ENCODE measurements at places on chromosomes 1 and 21.

DNA sequence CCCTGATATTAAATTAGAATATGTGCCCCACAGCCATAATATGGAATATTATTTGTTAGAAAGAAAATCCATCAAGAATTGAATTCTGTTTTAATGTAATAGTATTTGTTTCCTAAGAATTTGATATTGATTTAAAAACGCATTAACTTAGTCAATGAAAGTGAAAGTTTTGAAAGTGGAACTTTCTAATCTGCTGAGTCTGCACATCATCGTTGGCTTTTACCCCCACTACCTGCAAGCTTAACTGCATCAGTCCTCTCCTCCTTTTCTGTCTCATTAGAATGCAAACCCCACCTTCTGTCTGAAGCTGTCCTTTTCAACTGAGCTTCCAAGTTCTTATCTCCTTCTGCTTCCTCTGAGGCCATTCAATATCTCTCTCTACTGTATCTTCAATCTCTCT lies 42.5 kb downstream of the XCL1 start:
- no peak for DNase-seq

DNA sequence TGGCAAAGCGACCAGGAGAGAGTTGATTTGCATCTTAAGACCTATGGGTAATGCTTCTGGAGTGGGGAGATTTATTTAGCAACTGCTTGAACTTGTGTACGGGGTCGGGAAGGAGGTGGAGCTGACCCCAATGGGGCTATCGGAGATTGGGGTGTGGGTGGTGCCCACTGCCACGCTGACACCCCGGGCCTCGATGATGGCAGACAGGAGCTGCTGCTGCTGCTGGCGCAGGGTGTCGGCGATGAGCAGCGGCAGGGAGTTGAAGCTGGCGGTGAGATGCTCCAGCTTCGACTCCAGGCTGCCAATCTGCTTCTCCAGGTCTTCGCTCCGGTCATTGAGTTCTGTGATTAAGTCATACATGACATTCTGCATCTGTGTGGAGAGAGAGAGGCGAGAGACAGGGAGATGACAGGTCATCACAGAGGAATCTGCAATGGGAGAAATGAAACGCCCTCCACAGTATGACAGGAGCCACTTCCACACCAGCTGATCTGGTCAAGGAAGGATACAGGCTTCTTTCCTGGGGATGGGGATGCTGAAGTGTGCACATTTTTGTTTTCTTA lies 100.0 kb upstream of the ADAR start:
- DNase-seq = no peak

DNA sequence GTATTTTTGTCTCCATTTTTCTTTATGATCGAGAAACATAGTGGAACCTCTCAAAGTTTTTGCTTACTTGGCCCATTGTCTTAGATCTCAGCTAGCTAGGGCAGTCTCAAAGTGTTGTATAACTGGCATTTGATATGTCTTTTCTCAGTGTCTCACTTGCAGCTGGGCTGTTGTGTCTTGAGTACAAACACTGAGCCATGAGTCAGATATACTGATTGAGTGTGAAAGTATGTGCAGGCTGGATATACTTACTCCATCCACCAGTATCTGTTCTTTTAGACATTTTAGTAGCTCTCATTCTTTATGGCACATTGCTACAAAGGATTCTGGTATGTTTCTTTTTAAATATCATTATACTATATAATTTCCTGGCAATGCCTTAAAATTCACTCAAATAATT lies 14.3 kb upstream of the GPR52 start:
- no peak for DNase-seq

DNA sequence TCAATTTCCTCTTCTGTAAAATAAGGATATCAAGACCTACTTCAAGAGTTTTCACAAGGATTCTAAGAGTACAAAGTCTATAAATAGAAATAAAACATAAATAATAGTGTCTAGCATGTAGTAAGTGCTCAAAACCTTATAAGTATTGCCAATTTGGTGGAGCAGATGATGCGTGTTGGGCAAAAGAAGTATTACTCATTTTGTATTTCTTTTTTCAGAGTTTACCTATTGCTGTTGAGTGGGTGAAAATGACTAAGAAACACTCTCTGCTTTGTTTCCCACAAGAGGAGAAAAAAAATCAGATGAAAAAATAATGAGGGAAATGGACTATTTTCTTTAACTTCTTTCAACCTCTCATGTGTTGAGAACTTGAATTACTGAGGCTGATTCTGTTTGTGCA lies 103.3 kb upstream of the KCNK2 start:
- no peak for DNase-seq

- DNase-seq = no peak
These were observed 174.1 kb upstream of the ETV3 start for GRCh38 chr1:157312082-157312812.

DNA sequence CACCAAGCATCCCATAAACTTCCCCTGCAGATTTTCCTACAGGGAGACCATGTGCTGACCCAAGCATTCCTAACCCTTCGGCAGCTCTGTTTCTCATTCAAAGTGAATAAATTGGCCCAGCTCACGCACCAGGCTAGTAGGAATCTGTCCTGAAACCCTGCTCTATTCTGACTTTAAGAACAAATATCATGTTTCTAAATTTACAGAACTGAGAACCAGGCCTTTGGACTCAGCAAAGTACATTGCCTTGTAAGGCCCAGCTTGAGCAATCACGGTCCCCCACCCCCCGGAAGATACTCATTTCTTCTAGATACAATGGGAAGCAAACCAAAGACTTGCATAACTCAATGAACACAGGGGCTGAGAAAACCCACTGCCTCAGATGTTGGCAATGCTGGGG lies 160.1 kb upstream of the NFIA start:
- DNase-seq = no peak

- DNase-seq = no peak
These were observed 423.3 kb upstream of the ADGRL2 start for GRCh38 chr1:81377406-81377805.

GRCh38 chr1:40095806-40096205 lies 1.2 kb downstream of the PPT1 start:
- no peak for DNase-seq

GRCh38 chr1:173525926-173526325 lies 48.8 kb downstream of the PRDX6 start:
- DNase-seq = no peak

DNA sequence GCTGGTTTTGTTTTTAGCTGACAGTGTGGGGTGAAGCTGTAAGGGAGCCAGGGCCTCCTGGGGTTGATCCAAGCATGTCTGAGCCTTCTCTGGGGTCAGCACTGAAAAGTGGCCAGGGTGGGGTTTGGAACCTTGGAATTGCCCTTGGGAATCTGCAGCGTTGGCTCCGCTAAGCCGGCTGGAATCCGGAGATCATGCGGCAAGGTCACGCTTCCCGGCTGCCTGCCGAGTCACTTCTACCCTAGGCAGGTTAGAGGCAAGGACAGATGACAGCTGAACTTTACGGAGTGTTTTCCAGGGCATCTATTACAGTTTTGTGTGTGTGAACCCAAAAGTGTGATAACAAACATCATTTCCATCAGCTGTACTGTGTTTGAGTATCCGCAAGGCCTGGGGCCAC lies 17.1 kb downstream of the ABCG1 start:
- no peak for DNase-seq

GRCh38 chr1:233654658-233655280 lies 40.9 kb downstream of the KCNK1 start:
- DNase-seq = no peak

DNA sequence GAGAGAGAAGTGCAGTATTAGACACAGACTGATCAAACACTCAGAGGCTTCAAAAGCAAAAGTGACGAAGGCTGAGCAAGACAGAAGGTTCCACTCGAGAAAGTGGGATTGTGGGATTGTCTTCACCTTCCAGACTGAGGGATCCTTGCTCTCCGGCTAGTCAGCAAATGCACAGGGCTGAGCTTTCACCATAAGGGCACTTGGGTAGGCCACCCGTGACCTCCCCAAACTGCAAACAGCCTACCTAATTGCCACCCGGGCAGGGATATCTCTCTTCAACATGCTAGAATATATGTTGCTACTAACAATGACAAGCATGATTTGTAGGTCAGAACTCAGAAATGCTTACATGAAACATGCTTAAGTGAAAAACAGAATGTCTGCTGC lies 35.3 kb upstream of the RIPK4 start:
- DNase-seq = no peak

- DNase-seq = no peak
These were observed 21.1 kb downstream of the TFAP2E start for GRCh38 chr1:35594005-35594760.

DNA sequence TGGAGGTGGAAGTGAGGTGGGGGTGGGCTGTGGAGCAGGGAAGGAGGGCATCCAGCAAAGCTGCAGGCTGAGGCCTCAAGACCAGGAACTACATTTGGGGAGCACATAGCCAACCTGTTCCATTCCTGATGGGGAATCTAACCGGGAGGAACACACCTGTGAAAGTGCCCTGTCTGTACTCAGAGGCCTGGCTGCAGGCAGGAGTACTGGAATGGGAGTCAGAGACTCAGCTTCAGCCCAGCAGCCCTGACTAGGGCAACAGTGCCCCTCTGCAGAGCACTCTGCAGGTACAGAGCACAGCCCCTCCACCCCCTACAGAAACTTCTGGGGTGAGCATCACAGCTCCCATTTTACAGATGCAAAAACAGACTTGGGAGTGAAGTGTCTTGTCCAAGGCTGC lies 126.4 kb downstream of the DMRTB1 start:
- no peak for DNase-seq

GRCh38 chr1:1092894-1093609 lies 18.9 kb upstream of the RNF223 start:
- no peak for DNase-seq

DNA sequence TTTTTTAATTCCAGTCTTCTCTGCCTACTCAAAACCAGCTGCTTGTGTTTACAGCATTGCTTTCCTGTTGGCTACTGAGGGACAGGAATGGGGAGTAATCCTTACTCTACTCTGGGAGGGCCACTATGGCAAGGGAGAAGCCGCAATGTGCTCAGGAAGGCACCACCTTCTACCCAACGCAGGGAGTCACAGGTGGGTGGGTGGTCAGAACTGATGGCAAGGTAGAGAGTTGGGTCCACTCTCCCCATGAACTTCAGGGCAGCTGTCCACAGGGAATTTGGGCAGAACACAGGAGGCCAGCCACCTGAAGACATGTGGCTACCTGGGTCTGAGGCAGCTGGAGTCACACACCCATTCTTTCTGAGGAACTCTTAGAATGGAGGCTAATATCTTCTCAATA lies 40.5 kb upstream of the HMGB4 start:
- no peak for DNase-seq

DNA sequence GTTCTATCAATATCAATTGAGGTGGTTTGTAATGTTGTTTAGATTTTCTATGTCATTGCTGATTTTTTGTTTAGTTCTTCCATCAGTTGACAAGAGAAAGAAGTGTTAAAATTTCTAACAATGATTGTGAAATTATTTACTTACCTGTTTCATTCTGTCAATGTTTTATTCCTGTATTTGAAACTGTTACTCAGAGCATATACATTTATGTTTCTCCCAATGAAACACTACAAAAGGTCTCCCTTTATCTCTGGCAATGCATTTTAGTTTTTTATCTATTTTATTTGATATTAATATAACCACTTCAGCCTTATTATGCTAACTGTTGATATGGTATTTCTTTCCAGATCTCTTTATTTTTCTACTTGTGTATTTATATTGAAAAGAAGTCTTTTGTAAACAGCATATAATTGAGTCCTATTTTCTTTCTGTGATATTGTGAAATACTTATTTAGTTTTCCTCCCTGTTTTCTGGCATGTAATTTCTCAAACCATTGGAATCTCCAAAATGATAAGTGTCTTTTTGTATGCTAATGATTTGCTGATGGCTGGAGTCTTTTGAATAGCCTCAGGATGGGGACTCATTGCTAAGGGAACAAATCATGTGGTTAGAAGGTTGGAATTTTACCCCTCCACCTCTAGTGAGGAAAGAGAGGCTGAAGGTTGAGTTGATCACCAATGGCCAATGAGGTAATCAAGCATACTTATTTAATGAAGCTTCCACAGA lies 122.0 kb downstream of the ADSS2 start:
- no peak for DNase-seq

- no peak for DNase-seq
These were observed 25.5 kb upstream of the RBBP5 start for GRCh38 chr1:205147191-205147835.

GRCh38 chr1:21491488-21492355 lies 17.5 kb upstream of the ALPL start:
- DNase-seq = no peak

GRCh38 chr1:232630047-232630893 lies at the start of gene SIPA1L2:
TSS of gene SIPA1L2 (minus strand) at chr1:232630133. CDS start at chr1:232515339, 114,794 bp downstream.
- peak; percentile 99 for DNase-seq

GRCh38 chr1:11576109-11576875 lies 77.9 kb downstream of the FBXO2 start:
- no peak for DNase-seq

GRCh38 chr1:62364721-62365120 lies 45.5 kb upstream of the KANK4 start:
- DNase-seq = no peak

- no peak for DNase-seq
These were observed 196.1 kb upstream of the ESRRG start for GRCh38 chr1:216919060-216919970.

Measured in HTR-8/SVneo (cell line).